ENCODE measurements at places on chromosomes 7 and 10.

GRCh38 chr10:26755443-26755903 is 58.0 kb downstream of the PDSS1 start:
- DNase-seq, result no peak

GRCh38 chr7:842431-843031 is 10.3 kb downstream of the SUN1 start:
- no peak for DNase-seq

- no peak for DNase-seq
Measured at GRCh38 chr10:36424502-36424901, 700.9 kb upstream of the ANKRD30A start.

DNA sequence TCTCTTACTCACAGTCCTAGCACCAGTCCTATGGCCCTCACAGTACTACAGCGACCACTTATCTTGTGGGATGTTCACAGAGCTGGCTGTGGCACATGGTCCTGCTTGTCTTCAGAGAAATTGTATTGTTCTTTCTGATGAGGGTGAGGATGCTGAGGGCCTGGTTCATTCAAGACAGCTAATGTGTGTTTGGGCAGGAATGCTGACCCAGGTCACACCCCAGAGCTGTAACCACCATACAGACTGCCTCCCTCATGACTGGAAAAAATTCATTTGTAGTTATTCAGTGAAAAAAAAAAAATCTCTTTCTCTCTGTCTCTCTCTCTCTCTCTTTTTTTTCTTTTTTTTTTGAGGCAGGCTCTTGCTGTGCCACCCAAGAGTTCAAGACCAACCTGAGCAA is 83.5 kb downstream of the KLF6 start:
- no peak for DNase-seq

DNA sequence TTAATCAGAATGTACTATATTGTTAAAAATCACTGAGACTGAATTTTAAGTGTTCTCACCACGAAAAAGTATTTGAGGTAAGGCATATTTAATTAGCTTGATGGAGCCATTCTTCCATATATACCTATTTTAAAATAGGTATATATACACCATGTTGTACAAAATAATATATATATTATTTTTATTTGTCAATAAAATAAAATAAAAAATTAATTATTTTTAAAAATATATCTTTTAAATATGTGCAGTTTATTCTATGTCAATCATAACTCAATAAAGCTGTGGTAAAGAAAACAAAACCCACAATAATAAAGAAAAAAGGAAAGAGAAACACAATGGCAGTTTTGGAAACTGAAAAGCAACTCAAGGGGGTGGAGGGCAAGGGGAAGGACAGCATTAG is 33.6 kb upstream of the TFEC start:
- no peak for DNase-seq

DNA sequence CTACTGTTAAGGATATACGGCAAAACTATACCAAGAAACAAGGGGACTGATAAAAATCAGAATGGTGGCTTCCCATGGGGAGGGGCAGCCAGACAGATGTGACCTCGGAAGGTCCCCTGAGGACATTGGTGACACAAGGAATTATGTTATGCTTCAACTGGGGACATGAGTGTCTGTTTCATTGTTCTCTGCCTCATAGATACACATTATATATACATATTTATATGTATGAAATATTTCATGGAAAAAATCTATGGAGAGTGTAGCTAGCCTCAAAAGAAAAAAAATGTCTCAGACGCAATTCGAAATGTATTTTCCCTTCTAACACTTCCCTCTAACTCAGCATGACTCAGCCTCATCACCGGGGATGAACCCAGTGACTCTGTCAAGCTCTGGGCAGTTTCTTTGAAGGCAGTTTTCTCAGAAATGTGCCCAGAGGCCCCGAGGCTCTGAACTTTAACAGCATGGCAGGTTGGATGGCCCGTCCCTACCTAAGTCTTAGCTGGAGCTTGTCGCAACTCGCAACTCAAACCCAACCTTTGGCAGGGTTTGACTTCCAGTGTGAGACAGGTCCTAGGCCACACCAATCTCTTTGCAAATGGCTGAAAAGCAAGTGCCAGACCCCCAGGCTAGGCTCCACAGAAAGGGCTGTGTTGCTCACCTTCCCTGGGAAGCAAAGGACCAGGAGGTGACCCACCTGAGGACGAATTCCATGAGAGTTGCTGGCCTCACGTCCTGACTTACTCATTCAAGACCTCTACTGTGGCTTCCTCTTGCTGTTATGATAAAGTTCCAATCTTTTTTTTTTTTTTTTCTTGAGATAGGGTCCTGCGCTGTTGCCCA is 86.9 kb downstream of the CARD11 start:
- peak; percentile 89 for DNase-seq

DNA sequence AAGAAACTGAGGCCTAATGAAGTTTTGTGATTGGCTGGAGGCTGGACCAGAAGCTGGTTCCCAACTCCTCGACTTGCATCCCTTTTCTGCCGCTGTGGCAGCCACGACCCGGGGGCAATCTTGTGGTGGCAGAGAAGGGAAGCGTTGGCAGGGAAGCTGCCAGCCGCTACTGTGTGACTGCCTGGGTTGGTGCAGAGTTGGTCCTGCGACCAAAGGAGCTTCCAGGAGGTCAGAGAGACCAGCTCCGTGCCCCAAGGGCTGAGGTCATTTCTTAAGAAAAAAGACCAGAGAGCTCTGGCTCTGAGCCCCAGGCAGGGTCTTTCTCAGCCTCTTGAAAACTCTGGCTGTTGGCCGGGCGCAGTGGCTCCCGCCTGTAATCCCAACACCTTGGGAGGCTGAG is 47.2 kb downstream of the PRF1 start:
- DNase-seq, result no peak

GRCh38 chr10:46297406-46298204 is 10.8 kb downstream of the ANTXRL start:
- no peak for DNase-seq
